ENCODE measurements at places on chromosomes 12 and 14.
A peak's percentile ranks its signal among the peaks of the same experiment; 100 is the strongest.

- no peak for DNase-seq
- peaks cover 5% of the 10 kb centered on the region for H3K27me3 ChIP-seq
Measured at GRCh38 chr12:114266536-114266935, 139.4 kb downstream of the TBX5 start.

GRCh38 chr14:61193476-61193875 lies 87.7 kb downstream of the TMEM30B start:
- no peak overlapping the region for H3K4me3 ChIP-seq
- H3K4me1 ChIP-seq = no peaks in the 10 kb centered on the region
- no peak for DNase-seq
- no peak overlapping the region for H3K27ac ChIP-seq
- H3K27me3 ChIP-seq = peaks cover 16% of the 10 kb centered on the region

DNA sequence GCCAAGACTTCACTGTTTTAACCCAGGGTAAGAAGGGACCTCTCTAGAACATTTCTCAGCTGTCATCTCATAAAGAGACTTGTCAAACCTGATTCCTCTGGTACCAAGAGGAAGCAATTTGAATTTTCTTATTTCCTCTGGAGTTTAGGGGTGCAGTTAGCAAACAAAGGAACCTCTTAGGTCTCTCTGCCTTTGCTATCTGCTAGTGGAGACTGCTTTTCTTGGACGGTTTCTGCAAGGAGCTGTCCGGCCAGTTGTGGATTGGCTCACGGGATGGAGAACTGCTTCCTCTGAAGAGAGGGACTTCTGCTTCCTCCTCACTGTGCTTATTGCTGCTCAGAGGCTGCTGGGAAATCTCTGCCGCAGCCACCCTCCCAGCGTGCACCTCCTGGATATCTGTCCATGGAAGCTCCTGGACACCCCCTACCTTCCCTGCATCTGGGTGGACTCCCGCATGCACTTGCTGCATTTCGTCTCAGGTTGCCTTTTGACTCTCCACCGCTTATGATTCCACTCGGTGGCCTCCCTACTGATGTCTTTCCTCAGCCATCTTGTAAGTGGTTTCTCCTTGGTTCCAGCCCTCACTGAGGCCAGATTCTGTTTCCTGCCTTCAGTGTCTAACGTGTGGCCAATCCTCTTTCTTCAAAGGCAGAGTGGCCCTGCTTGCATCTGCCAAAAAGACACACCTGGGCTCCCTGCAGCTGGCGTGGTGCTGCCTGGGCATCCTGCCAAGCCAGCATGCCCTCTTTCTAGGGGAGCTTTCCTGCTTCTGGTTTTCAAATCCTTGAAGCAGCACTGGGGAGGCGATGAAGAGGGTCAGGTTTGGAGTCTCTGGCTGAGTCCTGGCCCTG lies 187.3 kb downstream of the CHST11 start:
- H3K36me3 ChIP-seq = no peaks in the 10 kb centered on the region
- peaks cover 8% of the 10 kb centered on the region for H3K4me1 ChIP-seq
- peak; percentile 61 for DNase-seq
- no peaks in the 10 kb centered on the region for H3K27me3 ChIP-seq
- no peak overlapping the region for H3K4me3 ChIP-seq

- no peak overlapping the region for H3K27ac ChIP-seq
- no peaks in the 10 kb centered on the region for H3K4me1 ChIP-seq
- DNase-seq = no peak
Measured at GRCh38 chr12:44154128-44154527, 318.2 kb downstream of the TMEM117 start.

- H3K4me1 ChIP-seq = no peaks in the 10 kb centered on the region
- H3K36me3 ChIP-seq = no peaks in the 10 kb centered on the region
- no peaks in the 10 kb centered on the region for H3K27me3 ChIP-seq
Measured at GRCh38 chr12:114213055-114213581, 192.8 kb downstream of the TBX5 start.

GRCh38 chr14:68215629-68216028 lies 396.1 kb downstream of the RAD51B start:
- peaks cover 6% of the 10 kb centered on the region for H3K4me1 ChIP-seq
- no peak overlapping the region for H3K4me3 ChIP-seq
- no peaks in the 10 kb centered on the region for H3K36me3 ChIP-seq
- H3K27me3 ChIP-seq = no peaks in the 10 kb centered on the region
- no peak for DNase-seq

- no peak overlapping the region for H3K27ac ChIP-seq
- no peak overlapping the region for H3K4me3 ChIP-seq
- H3K36me3 ChIP-seq = no peaks in the 10 kb centered on the region
- no peaks in the 10 kb centered on the region for H3K4me1 ChIP-seq
- no peak for DNase-seq
Measured at GRCh38 chr12:77746096-77746495, 84.6 kb upstream of the NAV3 start.

DNA sequence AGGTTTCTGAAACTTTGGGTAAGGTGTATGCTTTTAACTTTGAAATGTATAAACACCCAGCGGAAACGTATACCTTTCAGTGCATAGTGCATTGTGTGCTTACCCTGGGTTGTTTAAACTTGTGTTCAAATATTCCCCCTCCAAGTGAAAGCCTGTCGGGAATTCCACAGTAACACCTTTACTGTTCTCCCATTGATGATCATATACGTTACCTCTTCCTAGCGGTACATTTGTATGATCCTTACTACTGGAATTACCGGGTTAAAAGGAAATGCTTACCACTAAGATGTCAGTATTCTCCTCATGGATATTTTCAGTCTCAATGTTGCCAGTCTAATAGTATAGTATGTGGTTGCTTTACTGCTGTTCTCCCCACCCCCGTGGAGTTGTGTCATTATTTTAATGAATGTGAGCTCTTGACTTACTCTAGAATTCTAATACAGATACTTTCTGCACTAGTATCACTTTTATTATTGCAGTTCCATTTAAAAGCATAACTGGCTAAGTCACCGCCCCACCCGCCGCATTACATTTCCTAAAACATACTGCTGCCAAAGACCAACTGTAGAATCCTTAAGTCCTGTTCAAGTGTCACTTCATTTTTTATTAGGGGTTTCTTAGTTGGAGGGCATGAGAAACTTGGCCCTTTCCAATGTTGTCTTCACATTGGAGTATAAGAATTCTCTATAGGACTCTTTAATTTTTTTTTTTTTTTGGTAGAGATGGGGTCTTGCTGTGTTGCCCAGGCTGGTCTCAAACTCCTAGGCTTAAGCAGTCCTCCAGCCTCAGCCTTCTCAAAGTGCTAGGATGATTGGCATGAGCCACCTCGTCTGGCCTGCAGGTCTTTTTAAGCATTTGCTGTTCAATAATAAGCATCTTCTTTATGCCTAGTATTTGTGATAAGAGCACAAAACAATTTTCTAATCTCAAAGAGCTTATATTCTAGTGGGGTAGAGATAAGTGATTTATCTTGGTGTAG lies 24.9 kb downstream of the NUDT4 start:
- no peaks in the 10 kb centered on the region for H3K4me1 ChIP-seq
- no peak overlapping the region for H3K27ac ChIP-seq
- no peak overlapping the region for H3K4me3 ChIP-seq
- H3K36me3 ChIP-seq = no peaks in the 10 kb centered on the region
- no peak for DNase-seq

DNA sequence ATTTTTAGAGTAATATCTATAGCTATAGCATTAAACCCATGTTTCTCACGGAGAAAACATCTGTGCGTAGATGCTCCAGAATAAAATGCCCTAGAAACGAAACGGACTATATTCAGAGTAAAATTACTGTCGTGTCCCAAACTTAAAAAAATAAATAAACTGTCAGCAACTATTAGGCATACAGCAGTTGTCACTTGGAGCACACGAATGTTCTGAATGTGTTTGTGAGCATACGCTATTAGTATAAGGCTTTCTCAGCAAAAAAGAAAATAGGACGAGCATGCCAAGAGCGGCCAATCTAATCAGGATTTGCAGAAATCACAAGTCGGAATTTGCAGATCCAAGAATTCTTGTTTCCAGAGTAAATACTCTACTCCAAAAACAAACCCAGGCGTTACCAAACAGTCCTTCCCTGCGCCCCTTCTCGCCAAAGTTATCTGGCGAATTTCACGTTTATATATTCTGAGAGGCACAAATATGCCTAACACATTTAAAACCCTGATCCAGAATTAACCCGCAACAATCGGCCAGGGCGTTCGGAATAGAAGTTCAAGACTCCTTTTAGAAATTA lies 836 bp downstream of the PTPN21 start:
- peak overlapping the region; percentile 66 for H3K4me3 ChIP-seq
- peaks cover 7% of the 10 kb centered on the region for H3K4me1 ChIP-seq
- DNase-seq = no peak
- H3K36me3 ChIP-seq = no peaks in the 10 kb centered on the region
- peaks cover 12% of the 10 kb centered on the region for H3K27me3 ChIP-seq

DNA sequence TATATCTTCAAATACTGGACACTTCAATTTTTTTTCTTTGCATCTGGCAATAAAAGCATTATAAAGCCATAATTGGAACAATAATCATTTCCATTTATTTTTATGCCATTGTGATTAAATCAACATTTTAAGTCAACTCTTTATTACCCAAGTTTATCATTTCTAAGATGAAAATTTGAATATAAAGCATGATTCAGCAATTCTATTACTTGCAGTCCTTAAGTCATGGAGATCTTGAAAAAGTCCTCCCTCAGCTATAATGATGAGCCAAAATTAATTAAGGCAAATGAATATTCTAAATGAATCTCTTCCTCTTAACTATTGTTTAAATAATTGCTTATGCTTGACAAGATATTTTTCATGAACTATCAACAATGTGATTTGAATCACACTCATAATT lies 65.7 kb downstream of the LIN7A start:
- no peak overlapping the region for H3K27ac ChIP-seq
- DNase-seq = no peak
- no peaks in the 10 kb centered on the region for H3K36me3 ChIP-seq
- no peaks in the 10 kb centered on the region for H3K27me3 ChIP-seq
- no peak overlapping the region for H3K4me3 ChIP-seq
- H3K4me1 ChIP-seq = no peaks in the 10 kb centered on the region

DNA sequence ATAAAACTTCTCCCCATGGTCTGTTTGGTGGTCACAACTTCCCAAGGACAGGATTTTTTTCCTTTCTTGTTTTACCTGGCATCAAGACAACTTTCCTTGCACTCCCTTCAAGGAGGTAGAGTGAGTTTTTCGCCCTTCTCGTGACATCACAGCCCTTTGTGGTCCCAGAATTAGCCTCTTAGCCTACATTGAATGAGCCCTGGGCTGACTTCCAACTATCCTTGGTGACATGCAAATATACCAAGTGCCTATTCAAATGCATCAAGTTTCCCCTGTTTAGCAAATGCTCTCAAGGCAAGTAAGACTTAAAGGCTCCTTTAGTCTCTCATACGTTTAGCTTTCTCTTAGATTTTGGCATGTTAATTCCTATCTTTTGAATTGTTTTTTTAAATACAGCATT lies 36.6 kb downstream of the TC2N start:
- peak overlapping the region; percentile 6 for H3K27ac ChIP-seq
- H3K27me3 ChIP-seq = peaks cover 7% of the 10 kb centered on the region
- no peak overlapping the region for H3K4me3 ChIP-seq
- H3K4me1 ChIP-seq = peaks cover 40% of the 10 kb centered on the region

GRCh38 chr12:67595365-67595764 lies 53.2 kb upstream of the DYRK2 start:
- H3K36me3 ChIP-seq = no peaks in the 10 kb centered on the region
- no peak overlapping the region for H3K27ac ChIP-seq
- H3K4me1 ChIP-seq = no peaks in the 10 kb centered on the region
- no peaks in the 10 kb centered on the region for H3K27me3 ChIP-seq
- no peak overlapping the region for H3K4me3 ChIP-seq

DNA sequence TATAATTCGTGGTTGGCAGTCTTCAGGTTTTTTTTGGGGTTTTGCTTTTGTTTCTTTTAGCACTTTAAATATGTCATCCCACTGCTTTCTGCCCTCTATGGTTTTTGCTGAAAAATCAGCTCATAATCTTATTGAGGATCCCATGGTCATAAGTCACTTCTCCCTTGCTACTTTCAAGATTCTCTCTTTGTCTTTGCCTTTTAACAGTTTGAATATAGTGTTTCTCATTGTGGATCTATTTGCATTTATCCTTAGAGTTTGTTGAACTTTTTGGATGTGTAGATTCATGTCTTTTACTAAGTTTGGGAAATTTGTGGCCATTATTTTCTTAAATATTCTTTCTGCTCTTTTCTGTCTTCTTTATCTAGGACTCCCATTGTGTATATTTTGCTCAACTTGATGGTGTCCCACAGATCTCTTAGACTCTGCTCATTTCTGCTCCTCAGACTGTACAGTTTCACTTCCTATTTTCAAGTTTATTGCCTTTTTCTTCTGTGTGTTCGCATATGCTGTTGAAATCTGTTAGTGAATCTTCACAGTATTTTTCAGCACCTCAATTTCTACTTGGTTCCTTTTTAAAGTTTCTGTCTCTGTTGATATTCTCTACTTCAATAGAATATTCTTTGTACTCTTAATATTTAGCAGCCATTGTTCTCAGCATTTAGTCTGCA lies 70.8 kb downstream of the WNK1 start:
- peaks cover 7% of the 10 kb centered on the region for H3K4me1 ChIP-seq
- H3K4me3 ChIP-seq = no peak overlapping the region
- H3K27ac ChIP-seq = no peak overlapping the region

DNA sequence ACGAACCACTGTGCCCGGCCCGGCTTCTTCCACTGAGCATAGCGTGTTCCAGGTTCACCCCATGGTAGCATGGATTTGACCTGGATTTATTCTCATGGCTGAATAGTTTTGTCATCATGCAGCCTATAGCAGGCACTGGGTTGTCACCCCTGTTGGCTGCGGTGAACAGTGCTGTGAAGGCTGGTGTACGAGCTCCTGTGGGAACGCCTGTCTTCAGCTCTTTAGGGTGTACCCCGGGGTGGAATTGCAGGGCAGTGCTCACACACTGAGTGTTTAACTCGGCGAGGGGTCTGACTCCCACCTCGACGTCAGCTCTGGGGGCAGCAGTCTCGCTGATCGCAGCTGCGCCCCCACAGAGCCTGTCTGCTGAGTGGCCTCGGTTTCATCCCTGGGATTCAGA lies 15.3 kb downstream of the MMP17 start:
- no peak for DNase-seq
- no peaks in the 10 kb centered on the region for H3K4me1 ChIP-seq
- no peaks in the 10 kb centered on the region for H3K27me3 ChIP-seq
- H3K4me3 ChIP-seq = no peak overlapping the region
- H3K36me3 ChIP-seq = no peaks in the 10 kb centered on the region

DNA sequence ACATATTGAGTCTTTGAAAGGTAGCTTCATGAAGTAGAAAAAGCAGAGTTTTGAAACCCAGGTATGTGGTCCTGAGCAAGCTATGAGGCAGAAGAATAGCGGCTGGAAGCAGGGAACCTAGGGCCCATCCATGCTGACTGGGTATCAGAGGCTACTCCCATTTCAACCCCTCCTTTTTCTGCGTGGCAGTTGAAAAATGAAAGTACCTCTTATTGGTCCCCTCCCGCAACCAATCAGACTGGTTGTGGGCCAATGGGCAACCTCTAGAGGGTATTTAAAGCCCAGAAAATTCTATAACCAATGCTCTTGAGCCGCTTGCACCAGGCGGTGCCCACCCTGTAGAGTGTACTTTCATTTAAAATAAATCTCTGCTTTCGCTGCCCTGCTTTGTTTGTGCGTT lies 1.6 kb upstream of the SNRPF start:
- H3K4me1 ChIP-seq = peaks cover 18% of the 10 kb centered on the region
- no peak overlapping the region for H3K4me3 ChIP-seq
- H3K27me3 ChIP-seq = no peaks in the 10 kb centered on the region
- H3K36me3 ChIP-seq = no peaks in the 10 kb centered on the region
- no peak overlapping the region for H3K27ac ChIP-seq

GRCh38 chr14:101135796-101136742 lies 232.5 kb upstream of the RTL1 start:
- H3K4me1 ChIP-seq = no peaks in the 10 kb centered on the region
- no peaks in the 10 kb centered on the region for H3K36me3 ChIP-seq
- H3K4me3 ChIP-seq = no peak overlapping the region
- no peak for DNase-seq

Data from transverse colon (tissue), 4 donors.